Activated CD4-positive, alpha-beta T cell treated with anti-CD3 and anti-CD28 coated beads for 24 hours (primary cell): ENCODE measurements at places on chromosomes 4 and X.

- no peak for DNase-seq
Measured at GRCh38 chr4:109699553-109700225, 3.6 kb downstream of the CASP6 start.

GRCh38 chrX:78800694-78801093 is 53.2 kb downstream of the LPAR4 start:
- DNase-seq = no peak

DNA sequence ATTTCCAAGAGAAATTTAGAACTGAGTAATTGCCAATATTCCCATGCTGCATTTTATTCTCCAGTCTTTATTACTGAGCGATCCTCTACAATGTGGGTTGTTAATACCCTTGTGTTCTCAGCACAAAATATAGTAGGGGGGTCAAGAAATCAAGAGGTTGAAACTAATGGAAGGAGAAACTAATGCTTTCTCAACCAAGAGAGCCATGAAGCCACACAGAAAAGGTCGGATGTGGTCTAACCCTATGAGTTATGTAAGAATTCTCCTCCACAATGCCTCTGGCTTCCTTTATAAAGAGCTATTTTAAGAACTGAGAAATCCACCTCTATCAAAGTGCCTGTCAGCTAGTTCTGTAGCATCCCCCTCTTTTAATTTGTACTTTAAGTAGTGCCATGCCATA is 268.5 kb downstream of the CHIC1 start:
- DNase-seq = no peak

GRCh38 chr4:80422727-80423404 is 87.3 kb downstream of the CFAP299 start:
- DNase-seq = no peak

- DNase-seq = no peak
Measured at GRCh38 chr4:162241857-162242256, 78.1 kb upstream of the FSTL5 start.

DNA sequence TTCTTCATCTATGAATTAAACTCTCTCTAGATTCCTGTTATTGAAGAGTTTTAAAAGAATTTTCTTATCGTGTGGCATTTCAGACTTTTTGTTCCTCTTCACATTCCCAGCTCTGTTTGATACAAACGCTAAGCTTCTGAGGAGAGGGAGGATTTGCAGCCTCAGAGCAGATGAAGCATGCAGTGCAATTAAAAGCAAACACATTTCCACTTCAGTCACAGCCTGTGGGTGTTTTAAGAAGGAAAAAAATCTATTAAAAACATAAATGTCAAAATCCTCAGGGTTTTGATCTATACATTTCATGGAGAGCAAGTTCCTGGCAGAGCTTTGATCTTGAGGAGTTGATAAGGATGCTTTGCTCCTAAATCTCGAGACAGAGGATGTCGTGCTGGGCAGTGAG is 442.4 kb upstream of the BOD1L1 start:
- DNase-seq = no peak

GRCh38 chr4:38157592-38157991 is 197.4 kb downstream of the PTTG2 start:
- DNase-seq = no peak

DNA sequence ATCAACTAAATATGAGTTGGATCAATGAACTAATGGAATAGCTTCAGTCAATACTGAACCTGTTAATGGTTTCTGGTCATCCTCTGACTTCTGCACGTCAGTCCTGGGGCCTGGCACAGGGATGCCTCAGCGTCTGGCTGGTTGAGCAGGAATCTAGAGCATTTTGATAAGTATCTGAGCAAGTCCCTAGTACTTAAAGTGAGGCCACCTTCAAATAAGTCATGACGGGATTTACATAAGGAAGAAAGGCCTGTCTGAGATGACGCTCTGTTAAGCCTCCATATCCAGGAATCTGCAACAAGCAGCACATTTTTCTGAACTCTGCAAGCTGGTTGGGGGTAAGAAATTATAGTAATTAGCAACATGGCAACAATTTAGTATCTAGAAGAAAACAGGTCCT is 83.2 kb upstream of the TBC1D9 start:
- DNase-seq = no peak

DNA sequence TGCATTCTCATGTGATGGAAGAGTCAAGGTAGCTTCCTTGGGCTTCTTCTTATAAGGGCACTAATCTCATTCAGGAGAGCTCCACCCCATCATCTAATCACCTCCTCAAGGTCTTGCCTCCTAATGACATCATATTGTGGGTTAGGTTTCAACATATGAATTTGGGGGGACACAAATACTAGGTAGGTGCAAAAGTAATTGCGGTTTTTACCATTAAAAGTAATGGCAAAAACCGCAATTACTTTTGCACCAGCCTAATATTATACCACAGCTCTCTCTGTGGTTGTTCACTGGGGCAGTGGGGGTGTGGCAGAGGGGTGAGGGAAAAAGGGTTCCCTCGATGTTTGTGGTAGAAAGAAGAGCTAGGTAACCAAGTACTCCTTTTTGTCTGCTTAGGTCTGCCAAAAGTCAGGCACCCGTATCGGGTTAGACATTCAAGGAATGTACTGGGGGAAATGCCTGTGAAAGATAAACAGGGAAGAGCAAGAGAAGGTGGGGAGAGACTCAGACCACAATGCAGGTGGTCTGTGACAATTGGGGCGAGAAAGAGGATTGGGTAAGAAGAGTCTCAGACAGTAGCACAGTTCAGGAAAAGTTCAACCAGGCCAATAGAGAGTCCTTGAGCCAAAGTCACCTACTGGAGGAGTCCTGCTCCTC is 78.9 kb upstream of the MTM1 start:
- no peak for DNase-seq

DNA sequence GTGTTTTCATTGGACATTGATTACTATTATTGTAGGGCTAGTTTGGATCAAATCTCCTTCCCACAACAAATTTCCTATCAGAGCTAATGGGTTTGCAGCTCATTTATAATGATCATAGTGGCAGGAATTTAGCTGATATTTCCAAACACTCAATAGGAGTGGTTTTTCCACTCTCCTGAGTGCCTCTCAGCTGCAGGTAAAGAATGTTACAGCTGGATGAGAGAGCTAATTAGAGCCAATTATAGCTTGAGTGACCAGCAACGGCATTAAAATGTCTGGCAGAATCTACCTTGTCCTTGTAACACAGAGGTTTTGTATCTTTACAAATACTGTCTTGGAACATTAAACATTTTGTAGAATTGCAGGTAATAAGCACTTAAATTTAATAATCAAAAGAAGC is 602.8 kb upstream of the EPHA5 start:
- DNase-seq = no peak

DNA sequence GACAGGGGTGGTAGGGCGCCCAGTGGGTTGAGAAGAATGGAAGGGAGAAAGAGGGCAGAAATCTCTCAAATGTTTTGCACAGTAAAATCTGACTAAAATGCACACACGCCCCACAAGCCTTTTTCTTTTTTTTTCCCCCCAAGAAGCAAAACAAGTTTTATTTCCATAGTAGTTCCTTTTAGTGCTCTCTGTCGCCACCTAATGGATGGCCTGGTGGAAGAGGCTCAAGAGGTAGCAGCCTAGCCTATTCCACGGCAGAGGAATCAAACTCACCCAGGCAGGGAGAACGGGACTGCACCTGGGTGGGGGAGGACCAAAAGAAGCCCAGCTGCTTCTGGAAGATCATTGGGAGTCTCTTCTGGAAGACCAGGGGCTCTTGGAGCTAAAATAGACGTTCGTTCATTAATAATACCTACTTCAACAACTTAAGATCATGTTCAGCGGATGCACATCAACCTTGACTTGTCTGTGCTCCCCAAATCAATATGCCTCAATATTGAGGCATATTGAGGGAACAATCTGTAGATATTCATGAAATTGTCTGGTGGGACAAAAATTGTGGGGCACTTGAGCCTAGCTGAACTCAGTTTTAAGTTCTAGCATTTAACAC is 31.6 kb upstream of the IRAK1 start:
- DNase-seq = peak; percentile 58

DNA sequence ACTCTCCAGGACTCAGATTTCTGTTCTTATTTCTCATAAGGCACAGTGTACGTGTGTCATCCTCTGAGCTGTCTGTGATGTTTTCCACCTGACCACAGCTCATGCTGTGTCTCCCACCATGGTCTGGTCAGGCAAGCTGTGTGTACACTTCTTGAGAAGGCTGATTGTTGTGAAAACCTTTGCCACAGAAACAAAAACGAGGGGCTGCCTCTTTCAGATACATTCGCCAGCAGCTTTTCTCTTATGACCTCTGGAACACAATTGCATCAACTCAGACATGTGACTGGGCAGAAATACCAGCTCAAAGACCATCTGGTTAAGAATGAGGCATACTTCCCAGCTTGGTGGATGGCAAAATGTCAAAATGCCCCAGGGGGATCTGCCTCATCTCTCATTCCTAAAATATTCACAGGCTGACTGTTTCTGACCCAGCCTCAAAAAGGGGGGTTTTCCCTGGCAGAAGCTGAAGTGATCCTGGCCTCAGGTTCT is 46.1 kb downstream of the PGRMC2 start:
- no peak for DNase-seq

- no peak for DNase-seq
Measured at GRCh38 chrX:39667191-39667590, 430.6 kb downstream of the BCOR start.
